AG04450 (cell line): ENCODE measurements at places on chromosomes 3 and 15. TPM values are rescaled to one million over a fixed set of nuclear protein-coding genes. Genes with fewer than 3 reads are reported as not detected.
A peak's percentile ranks its signal among the peaks of the same experiment; 100 is the strongest.

GRCh38 chr3:53252096-53252946 lies 3.5 kb downstream of the TKT start:
- DNase-seq = no peak

DNA sequence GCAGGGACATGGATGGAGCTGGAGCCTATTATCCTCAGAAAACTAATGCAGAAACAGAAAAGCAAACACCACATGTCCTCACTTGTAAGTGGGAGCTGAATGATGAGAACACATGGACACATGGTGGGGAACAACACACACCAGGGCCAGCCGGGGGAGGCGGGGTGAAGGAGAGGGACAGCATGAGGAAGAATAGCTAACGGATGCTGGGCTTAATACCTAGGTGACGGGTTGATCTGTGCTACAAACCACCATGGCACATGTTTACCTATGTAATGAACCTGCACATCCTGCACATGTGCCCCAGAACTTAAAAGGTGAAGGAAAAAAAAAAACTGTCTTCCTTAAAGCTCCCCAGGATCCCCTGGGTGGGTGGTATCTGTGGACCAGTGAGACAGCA lies 87.1 kb downstream of the ADAMTS17 start:
- no peak for DNase-seq

DNA sequence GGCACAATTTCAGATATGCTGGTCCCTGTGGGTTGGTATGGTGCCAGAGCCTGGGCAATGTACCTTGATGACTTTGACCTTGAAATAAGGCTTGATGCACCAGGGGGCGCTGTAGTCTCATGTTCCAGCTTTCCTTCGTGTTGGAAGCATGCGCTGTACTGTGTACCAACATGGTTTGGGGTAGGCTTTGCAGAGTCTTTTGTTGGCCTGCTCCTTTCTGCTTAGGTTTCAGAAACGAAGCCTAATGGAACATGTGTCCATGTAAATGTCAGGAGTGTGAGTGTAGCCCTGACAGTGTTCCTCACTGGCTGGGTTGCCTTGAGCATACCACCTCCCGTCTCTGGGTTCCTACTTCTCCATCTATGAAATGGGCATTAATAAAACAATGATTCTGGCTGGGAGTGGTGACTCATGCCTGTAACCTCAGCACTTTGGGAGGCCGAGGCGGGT lies 3.6 kb upstream of the CCR4 start:
- peak; percentile 51 for DNase-seq

DNA sequence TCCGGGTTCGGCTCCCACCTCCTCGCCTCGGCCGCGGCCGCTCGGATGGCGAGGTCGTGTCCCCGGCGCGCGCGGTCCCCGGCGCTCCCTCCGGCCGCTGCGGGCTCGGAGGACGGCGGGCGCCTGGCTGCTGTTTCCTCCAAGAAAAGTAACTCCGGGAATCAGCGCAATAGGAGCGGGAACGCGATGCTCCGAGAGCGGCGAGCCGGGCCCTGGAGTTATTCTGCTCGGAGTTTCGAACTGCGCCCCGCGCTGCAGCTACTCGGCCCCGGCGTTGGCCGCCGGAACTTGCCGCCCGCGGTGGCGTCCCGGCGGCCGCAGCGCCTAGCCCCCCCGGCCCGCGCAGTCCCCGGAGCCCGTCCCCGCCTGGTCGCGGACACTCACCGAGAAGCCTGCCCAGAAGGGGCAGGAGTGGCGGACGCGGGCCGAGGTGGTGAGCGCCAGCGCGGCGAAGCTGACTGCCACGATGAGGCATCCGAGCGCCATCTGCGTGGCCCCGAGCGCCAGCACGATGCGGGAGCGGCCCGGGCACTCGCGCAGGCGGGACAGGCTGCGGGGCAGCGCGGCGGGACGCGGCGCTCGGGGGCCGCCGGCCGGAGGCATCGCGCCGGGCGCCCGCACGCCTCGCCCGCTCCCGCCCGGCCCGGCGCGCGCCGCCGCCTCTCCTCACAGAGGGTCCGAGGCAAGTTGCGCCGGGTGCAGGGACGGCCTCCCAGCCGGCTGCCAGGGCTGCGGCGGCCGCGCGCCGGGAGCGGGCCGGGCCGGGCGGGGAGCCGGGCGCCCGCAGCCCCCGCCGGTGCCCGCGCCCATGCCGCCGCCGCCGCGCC lies 251.9 kb downstream of the TJP1 start:
- no peak for DNase-seq

DNA sequence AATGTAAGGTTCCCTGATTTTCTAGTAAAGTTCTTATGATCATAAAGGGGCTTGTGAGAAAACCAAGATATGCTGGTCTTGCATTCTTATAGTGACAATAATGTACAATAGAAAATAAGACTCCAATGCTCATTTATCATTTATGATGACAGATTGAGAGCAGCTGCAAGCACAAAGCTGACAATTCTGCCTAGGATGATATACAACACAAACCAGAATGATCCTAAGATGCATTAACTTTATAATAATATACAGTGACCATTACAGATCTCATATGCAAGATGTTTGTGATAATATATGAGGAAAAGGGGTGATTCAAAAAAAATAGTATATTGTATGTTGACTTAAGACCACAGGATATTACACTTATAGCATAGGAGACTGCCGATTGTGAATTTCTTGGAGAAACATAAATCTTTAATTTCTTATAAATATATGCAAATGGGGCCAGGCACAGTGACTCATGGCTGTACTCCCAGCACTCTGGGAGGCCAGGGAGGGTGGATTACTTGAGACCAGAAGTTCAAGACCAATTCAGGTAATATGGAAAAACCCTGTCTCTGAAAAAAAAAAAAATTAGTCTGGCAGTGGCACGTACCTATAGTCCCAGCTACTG lies 387.0 kb downstream of the ZBBX start:
- DNase-seq = no peak

DNA sequence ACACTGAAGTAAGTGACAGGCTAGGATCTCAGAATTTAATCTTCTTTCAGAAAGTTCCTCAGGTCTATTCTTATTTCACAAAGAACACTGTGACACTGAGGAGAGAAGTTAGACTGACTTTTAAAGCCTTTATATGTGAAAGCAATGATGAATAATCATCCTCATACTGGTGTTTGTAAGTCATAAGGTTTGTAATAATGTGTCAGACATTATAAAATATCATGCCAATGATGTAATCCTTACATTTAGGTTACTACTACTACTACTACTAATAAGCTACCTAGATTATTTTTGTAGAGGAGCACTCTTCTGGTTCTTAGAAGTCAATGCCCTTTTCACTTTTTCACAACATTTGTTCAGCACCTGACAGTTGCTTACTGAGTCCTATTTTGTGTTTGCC lies 33.4 kb downstream of the FANCD2OS start:
- DNase-seq = no peak

DNA sequence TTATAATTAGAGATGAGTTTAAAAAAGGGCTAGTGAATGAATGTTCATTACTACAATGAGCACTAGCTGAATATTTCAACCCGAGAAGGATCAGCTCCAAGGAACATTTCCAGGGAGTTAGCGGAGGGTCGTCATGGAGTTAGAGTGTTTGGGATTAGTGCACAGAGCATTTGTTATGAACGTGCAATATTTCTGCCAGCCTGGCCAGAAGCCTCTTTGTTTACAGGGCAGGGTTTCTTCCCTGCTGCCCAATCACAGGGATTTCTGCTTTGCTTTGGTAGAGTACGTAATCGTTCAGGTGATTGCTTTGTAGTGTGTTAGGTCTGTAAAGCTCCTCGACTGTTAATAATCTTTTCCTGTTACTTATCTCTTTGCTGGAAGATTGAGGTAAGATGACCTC lies 5.9 kb downstream of the CGNL1 start:
- no peak for DNase-seq

DNA sequence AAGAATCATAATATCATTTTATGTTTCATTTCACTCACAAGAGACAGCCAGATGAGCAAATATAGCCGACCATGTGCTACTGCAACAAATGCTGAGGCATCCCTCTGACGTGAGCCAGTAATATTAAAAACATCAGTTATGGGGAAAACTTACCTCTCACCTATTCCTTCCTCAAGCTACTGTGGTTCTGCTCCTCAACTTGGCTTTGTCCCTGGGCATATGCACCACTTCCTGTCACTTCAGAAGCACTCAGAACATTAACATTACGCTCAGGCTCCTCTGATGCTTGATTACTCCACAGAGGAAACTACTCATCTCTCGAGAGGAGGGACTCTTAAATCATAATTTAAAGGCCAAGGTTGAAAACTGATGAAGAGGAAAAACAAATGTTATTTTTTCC lies 457.0 kb upstream of the ALCAM start:
- DNase-seq = no peak

DNA sequence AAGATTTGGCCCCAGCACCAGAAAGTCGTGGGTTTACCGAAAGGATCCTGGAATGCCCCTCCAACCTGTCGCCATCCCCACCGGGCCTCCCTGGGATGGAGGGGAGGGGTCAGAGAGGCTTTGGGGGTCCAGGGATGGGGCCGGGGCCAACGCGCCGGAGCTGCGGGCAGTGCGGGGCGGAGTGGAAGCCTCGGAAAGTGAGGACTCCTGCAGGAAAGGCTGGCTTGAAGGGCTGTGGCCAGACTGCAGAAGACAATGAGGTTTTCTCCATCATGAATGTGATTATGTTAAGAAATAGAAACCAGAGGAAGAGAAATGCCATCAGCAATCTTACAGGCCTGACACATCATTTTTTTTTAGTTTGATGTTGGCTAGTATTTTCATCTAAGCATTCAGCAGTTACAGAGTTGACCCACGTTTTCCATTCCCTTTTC lies 738 bp downstream of the YEATS2 start:
- no peak for DNase-seq

The COL7A1 gene
- 19.8 and 25.8 TPM in 2 replicates for polyA plus RNA-seq

The AEN gene
- 41.8 and 49.1 TPM in 2 replicates for polyA plus RNA-seq

The ARPP21 gene
- not detected in 2 replicates for polyA plus RNA-seq
